ENCODE measurements at places on chromosomes 1 and 21. TPM values are rescaled to one million over a fixed set of nuclear protein-coding genes. Genes with fewer than 3 reads are reported as not detected.

ARHGAP30 gene
- 94.5 TPM for total RNA-seq

DNASE2B gene
- total RNA-seq = not detected

VHLL gene
- not detected for total RNA-seq

OMA1 gene
- total RNA-seq = 17.5 TPM

NOS1AP gene
- total RNA-seq = under 0.01 TPM

RAP1GAP gene
- total RNA-seq = 0.27 TPM

DNA sequence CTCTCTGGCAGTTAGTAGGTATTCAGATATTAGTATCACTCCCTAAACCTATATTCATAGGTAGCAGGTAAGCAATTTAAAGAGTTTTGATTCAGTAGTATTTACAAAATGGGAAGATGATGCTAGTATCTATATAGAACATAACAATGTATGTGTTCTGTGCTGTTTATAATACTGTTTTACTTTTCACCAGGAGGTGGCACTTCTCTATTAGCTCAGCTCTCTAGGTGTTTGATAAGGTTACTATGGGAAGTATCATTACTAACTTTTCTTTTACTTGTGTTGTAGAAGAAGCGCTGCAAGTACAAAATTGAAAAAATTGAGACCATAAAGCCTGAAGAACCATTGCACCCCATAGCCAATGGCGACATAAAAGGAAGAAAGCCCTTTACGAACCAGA is 49.4 kb upstream of the FASLG start:
- DNase-seq = peak; percentile 54

DNA sequence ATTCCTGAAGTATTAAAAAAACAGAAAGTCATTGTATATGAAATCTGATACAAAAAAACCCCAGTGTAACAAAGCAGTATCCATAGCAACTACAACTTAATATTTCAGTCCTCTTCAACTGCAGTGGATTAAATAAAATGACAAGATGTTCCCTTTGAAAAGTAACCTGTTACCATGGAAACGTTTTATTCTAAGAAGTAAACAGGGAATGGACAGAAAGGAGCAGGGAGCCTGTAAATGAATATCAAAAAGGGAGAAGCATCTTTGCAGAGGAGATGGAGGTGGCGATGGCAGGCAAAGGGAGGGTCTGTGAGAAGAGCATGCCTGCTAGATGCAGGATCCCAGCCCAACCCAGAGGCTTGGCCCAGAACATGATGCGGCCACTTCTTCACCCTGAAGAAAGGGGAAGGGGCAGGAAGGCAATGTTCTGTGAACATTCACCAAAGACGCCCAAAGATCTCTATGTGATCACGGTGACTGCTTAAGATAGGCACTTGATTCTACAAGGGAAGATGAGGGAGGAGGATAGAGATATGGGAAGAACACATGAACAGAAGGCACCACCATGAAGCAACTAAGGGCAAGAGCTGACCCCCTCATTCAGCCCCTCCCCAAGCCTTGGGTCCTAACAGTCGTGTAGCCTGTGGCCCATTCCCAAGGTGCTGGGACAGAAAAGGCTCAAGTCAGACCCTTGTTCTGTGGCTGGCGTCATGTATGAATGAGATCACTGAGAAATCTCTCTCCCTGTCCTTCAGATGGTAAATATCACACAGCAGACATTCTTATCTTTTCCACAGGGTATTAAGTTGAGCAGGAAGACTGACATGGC is 200.0 kb downstream of the SLC45A1 start:
- DNase-seq = no peak

GRCh38 chr21:38768471-38769063 is 37.2 kb upstream of the ETS2 start:
- DNase-seq = no peak

DNA sequence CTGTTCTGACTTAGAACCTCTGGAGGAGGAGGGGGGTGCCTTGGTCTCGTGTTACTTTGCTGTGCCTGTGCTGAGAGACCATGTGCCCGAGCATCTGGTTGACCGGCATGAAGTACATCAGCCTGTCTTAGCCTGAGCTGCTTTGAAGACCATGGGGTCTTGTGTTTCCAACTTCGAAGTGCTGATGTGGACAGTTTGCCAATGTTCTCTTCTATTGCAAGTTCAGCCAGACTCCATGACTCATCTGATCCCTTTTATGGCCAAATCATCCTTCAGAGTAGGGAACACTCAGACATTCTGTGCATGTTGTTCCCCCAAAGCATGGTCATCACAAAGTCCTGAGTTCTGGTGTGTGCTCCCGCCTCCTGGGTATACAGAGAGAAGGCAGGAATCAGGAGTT is 6.0 kb upstream of the PLA2G2C start:
- DNase-seq = no peak

DNA sequence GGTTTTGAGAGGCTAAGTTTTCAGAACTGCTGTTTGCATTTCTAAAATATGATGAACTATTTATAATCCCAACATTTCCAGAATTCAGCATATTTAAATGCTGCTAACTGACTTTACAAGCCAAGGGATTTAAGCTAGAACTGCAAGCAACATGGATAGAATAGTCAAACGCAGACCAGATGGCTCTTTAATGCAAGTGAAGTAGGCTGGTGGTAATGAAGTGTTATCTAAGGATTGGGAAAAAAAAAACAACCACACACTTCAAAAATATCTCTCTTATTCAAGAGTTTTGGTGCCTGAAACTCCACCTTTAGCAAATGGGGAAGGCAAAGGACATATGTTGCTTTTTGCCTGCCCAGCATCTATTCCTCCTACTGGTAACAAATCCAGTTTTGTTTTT is 20.9 kb upstream of the SSX2IP start:
- DNase-seq = no peak

GRCh38 chr1:29793101-29793546 is 556.8 kb downstream of the PTPRU start:
- no peak for DNase-seq

GRCh38 chr1:165494949-165495857 is 48.6 kb upstream of the LRRC52 start:
- no peak for DNase-seq

DNA sequence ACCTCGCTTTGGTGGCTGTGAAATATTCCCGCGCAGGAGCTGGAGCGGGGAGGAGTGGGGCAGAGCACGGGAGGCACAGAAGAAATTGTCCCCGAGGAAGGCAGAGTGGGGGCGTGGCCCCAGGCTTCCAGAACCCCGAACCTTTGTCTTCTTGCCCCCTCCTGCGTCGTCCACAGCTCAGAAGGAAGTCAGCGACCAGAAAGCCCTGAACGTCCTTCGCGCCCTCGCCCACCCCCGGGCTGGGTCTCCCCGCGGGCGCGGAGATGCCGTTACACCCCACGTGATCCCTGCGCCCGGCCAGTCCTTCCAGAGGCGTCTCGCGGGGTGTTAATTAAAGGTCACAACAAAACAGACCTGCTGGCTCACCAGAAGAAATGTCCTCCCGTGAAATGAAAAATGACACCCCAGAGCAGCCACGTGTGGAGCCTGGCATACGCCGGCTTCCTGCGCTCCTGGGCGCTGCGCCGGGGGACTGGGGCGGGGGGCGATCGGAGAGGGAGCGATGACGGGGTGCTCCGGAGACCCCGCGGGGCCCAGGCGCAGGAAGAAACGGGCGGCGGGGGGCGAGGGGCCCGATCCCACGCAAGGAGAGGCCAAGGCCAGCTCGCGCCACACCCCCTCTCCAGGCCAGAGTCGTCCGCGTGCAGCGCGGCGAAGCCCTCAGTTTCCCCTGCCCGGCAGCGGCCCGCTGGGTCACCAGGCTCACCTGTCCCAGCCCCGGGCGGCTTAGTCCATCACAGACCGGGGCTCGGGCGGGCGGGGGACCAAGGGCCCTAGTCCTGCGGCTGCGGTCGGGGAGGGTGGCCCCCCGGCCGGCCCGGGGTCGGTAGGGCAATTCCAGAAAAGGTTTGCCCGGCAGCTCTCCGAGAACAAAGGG is 995 bp upstream of the KIF26B start:
- no peak for DNase-seq

DNA sequence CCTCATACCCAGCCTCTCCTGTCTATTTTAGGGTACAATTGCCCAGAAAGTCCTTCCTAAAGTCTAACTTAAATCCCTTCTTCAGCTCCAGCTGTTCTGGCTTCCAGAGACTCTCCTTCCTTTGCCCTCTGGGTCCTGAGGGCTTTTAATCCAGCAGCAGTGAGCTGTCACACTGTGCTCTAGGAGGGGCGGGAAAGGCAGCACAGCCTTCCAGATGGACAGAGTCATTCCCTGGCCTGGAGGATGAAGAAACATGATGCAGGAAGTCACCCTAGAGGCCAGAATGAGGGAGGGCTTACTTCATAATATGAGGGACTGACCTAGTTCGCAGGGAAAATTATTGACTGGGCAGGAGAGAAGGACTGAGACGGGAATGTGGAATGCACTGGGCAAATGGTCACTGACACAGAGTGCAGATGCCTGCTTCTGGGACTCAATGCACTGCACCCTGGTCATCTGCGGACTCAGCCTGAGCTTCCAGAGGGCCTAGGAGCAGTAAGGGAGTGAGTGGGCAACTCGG is 1.3 kb downstream of the SH2D2A start:
- DNase-seq = no peak

DNA sequence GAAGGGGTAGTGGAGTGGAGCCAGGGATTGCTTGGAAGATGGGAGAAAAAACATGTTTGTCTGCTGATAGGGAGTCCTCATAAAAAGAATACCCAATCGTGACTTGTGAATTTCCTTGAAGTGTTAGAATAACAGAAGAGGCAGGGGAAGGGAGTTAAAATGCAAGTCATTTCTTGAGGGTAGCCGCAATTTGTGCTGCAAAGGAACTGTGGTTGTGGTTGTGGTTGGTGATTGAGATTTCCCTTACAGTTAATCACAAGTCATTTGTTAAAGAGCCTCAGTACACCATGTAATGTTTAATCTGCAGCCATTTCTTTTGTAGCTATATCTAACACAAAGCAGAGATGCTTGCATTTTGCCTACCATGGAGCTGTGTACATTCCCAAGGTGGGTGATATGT is 38.5 kb upstream of the EGLN1 start:
- DNase-seq = peak; percentile 18

GRCh38 chr1:238738892-238739291 is 647.5 kb upstream of the CHRM3 start:
- no peak for DNase-seq
